ENCODE measurements at places on chromosomes 6 and 20.

DNA sequence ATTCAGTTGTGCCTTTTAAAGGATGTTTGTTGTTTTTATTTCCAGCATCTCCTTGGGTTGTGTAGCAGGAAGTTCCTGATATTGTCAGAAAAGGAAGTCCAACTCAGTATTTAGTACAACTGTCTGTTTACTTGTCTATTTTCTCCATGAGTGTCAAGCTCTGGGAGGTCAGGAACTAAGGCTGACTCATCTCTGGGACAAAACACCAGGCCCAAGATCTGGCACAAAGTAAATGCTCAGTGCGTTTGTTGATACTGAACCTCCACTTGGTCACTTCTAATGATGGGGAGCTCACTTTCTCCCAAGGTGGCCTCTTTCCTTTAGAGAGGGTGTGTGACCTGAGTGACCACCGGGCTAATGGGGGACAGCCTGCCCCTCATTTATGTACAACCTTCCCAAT is 12.6 kb upstream of the PIGU start:
- DNase-seq = no peak

- DNase-seq = no peak
These were observed 192.2 kb upstream of the FAM83B start for GRCh38 chr6:54654381-54654780.

- no peak for DNase-seq
These were observed 71.2 kb upstream of the SGK1 start for GRCh38 chr6:134389129-134389528.

GRCh38 chr6:13375360-13375878 is 47.1 kb upstream of the TBC1D7 start:
- DNase-seq = no peak

- no peak for DNase-seq
These were observed 46.3 kb upstream of the SMIM28 start for GRCh38 chr6:138331444-138331843.
